ENCODE measurements at places on chromosomes 2 and 18.

GRCh38 chr2:239378021-239378917, 22.6 kb downstream of the HDAC4 start:
- DNase-seq, result no peak

DNA sequence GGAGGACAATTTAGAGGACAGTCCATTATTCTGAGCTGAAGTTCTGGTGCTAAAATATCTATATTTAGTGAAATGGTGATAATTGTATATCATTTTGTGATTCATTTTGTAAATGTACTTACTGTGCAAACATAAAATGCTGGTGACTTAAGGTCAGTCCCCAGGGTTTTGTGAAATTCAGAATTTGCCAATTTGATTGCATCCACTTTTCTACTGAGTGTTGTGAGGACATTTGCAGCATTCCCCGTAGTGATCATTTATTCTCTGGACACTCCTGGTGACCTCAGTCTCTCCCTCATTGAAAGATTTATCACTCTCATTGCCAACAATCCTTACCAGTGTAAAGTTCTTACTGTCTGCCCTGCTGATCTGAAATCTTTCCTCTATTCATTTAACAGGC, 98.2 kb downstream of the SOCS6 start:
- no peak for DNase-seq

DNA sequence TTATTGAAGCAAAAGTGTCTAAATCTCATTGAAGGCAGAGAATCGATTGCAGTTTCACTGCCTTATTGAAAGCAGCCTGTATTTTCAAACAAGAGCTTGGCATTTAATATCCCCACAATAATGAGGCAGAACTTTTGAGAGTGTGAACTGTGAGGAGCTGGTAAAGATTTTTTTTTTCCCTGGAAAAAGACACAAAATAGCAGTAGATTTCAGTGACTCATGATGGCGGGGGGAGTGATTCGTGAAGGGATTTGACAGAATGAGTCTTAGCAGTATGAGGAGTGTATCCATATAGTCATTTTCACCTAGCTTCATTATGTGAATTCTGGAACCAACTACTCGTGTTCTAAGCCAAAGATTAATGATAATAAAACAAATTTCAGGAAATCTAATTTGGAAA, 242.9 kb downstream of the ARL6IP6 start:
- no peak for DNase-seq

- no peak for DNase-seq
These were observed 461.6 kb downstream of the LRATD1 start for GRCh38 chr2:15094161-15094560.

DNA sequence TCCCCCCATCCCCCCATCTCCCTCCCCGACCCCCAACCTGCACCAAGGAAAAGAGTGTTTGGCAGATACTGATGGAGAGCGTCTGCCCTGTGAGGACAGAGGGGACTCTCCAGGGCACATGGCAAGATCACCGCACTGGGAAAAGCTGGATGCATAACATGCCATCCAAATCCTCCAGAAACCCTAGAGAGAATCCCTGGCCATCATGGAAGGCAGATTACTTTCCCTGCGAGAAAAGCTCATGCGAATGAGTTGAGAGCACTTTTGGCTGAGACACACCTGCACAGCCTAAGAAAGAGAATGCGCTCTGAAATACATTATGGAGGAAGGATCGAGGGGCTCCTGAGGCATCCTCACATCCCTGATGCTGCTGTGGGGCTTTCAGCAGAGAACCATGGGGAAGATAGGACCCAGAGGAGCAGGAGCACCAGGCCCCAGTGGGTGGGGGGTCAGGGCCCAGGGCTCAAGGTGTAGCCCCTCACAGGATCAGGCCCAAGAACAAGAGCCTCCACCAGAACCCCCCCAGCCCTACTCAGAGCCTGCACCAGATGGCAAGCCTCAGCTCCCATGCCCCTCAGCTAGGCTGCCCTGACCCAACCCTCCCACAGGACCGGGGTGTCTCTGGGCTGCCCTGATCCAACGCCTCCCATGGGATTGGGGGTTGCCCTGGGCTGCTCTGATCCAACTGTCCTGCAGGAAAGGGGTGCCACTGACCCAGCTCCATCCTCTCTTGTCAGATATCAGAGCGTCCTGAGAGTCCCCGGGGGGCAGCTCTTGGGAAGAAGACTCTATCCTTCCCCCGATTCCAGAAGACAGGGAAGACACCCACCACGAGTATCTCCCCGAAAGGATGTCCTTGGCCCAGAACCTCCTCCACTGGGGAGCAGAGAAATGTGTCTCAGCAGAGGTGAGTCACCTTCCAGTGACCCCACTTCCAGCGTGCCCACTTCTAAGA, 153.4 kb downstream of the NDUFA10 start:
- no peak for DNase-seq

- no peak for DNase-seq
These were observed 6.9 kb downstream of the UGT1A10 start for GRCh38 chr2:233643128-233643527.

- DNase-seq, result no peak
These were observed 56.2 kb downstream of the EDAR start for GRCh38 chr2:108932736-108933332.

GRCh38 chr2:55839182-55839819, 84.3 kb downstream of the EFEMP1 start:
- DNase-seq, result no peak

GRCh38 chr2:229832510-229832898, 89.3 kb downstream of the TRIP12 start:
- DNase-seq, result no peak

GRCh38 chr2:216083464-216084281, 2.0 kb downstream of the TMEM169 start:
- DNase-seq, result no peak
